Stomach (tissue), 19 donors: ENCODE measurements at places on chromosomes 5 and 9. TPM values are rescaled to one million over a fixed set of nuclear protein-coding genes. Genes with fewer than 3 reads are reported as not detected.

The PCDHA2 gene
- total RNA-seq, result not detected

The CD274 gene
- 33.3 TPM for total RNA-seq

The LCN9 gene
- not detected for total RNA-seq

The ZBTB6 gene
- 2.9 TPM for total RNA-seq

The CARTPT gene
- total RNA-seq, result not detected

The TNFSF15 gene
- total RNA-seq, result 5.9 TPM

DNA sequence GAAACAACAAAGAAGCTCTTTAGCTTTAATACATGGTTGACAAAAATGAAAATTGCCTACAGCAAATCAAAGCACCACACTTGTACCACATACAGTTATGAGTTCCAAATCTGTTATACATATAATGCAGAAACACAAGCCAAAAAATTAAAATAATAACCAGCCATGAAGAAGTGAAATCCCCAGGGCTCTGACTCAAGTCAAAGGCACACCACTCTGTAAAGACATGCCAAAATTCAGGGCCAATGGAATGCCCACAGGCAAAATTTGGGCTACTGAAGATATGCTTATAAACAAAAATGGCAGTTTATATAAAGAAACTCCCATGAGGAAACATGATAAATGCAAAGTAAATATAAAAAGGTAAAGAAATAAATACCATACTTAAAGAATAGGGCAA lies 29.0 kb downstream of the THBS4 start:
- no peaks in the 10 kb centered on the region for H3K4me1 ChIP-seq
- no peak overlapping the region for H3K27ac ChIP-seq
- no peak for DNase-seq
- no peaks in the 10 kb centered on the region for H3K36me3 ChIP-seq
- no peaks in the 10 kb centered on the region for H3K27me3 ChIP-seq

DNA sequence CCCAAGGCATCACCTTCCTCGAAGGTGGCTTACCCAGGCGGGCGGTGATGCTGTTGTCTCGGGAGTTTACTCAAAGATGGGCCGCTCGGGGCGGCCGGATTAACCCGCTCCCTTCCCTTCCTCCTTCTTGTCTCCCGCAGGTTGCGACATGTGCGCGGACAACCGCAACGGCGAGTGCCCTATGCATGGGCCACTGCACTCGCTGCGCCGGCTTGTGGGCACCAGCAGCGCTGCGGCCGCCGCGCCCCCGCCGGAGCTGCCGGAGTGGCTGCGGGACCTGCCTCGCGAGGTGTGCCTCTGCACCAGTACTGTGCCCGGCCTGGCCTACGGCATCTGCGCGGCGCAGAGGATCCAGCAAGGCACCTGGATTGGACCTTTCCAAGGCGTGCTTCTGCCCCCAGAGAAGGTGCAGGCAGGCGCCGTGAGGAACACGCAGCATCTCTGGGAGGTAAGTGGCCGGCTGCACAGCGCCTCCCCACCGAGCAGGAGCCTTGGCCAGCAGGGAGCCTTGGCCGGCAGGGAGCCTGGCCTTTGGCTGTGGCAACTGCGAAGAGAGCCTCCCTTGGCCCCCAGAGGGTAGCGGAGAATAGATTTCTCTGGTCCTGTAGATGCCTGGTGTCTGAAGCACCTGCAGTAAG lies 10.6 kb downstream of the PRDM6 start:
- no peak for DNase-seq
- peaks cover 10% of the 10 kb centered on the region for H3K27me3 ChIP-seq
- peak overlapping the region; percentile 26 for H3K4me3 ChIP-seq

DNA sequence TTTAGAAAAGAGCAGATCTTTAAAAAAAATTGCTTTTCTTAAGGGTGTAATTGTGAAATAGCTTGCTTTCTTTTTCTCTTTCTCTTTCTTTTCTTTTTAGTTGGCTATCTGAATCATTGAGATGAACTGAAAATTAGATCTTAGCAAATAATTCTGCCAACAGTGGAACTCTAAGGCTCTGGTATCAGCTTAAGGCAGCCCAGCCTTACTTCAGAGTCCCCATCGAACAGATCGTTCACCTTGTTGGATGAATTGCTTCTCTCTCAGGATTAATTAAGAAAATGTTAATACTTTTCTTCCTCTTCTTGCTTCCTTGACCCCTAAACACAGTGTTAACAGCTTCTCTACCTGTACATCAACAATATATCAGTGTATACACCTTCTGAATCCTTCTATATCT lies 92.1 kb downstream of the ZCCHC7 start:
- H3K36me3 ChIP-seq, result peaks cover 6% of the 10 kb centered on the region
- H3K27me3 ChIP-seq, result no peaks in the 10 kb centered on the region
- no peak overlapping the region for H3K4me3 ChIP-seq
- H3K4me1 ChIP-seq, result no peaks in the 10 kb centered on the region
- DNase-seq, result no peak

- H3K36me3 ChIP-seq, result peaks cover 6% of the 10 kb centered on the region
- DNase-seq, result no peak
- no peak overlapping the region for H3K4me3 ChIP-seq
- H3K27ac ChIP-seq, result no peak overlapping the region
- H3K27me3 ChIP-seq, result no peaks in the 10 kb centered on the region
Measured at GRCh38 chr9:94728719-94729118, 2.2 kb downstream of the AOPEP start.

GRCh38 chr9:75552941-75553340 lies 337.5 kb upstream of the PCSK5 start:
- no peak overlapping the region for H3K27ac ChIP-seq
- no peaks in the 10 kb centered on the region for H3K4me1 ChIP-seq
- no peaks in the 10 kb centered on the region for H3K27me3 ChIP-seq

GRCh38 chr9:89175828-89176261 lies 2.8 kb downstream of the SHC3 start:
- no peak overlapping the region for H3K27ac ChIP-seq
- H3K4me3 ChIP-seq, result no peak overlapping the region
- H3K27me3 ChIP-seq, result peaks cover 65% of the 10 kb centered on the region
- no peaks in the 10 kb centered on the region for H3K36me3 ChIP-seq

GRCh38 chr5:26343801-26344325 lies 694.5 kb downstream of the CDH9 start:
- H3K4me3 ChIP-seq, result no peak overlapping the region
- no peaks in the 10 kb centered on the region for H3K4me1 ChIP-seq
- H3K27me3 ChIP-seq, result no peaks in the 10 kb centered on the region
- no peak overlapping the region for H3K27ac ChIP-seq
- no peak for DNase-seq

DNA sequence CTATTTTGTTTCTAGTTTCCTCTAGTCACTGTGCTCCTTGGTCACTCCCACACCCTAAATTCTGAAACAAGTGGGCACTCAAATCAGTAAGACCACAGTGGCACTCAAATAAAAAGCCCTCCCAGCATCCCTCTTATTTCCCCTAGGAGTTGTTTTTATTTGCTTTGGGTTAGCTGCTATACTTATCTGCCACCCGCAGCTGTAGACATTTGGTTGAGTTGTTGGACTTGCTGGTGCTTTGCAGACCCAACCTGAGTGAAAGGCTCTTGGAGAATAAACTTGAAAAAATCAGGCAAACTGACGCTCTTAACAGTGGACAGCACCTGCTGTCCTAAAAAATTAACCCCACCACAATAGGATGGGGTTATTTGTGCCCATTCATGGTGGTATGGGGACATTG lies 203.0 kb downstream of the SPATA31A6 start:
- H3K27me3 ChIP-seq, result no peaks in the 10 kb centered on the region
- no peaks in the 10 kb centered on the region for H3K4me1 ChIP-seq
- no peaks in the 10 kb centered on the region for H3K36me3 ChIP-seq
- H3K4me3 ChIP-seq, result no peak overlapping the region
- DNase-seq, result no peak
